ENCODE measurements at places on chromosomes 1 and 21. TPM values are rescaled to one million over a fixed set of nuclear protein-coding genes. Genes with fewer than 3 reads are reported as not detected.

NBPF10 gene
- 1.0 TPM for total RNA-seq

EPS15 gene
- 67.6 TPM for total RNA-seq

FMOD gene
- total RNA-seq = not detected

NTRK1 gene
- total RNA-seq = not detected

SEMA4A gene
- total RNA-seq = 0.69 TPM

ADAR gene
- 69.3 TPM for total RNA-seq
